ENCODE measurements at places on chromosomes 1 and 21.

- no peak for DNase-seq
Observed at GRCh38 chr1:36950604-36951291, 83.6 kb downstream of the GRIK3 start.

- DNase-seq: no peak
Observed at GRCh38 chr1:82323144-82323841, 522.6 kb downstream of the ADGRL2 start.

- DNase-seq: peak; percentile 70
Observed at GRCh38 chr1:156359973-156360372, 9.0 kb upstream of the RHBG start.

- DNase-seq: peak; percentile 14
Observed at GRCh38 chr1:40981691-40982448, 2.4 kb downstream of the CTPS1 start.

- no peak for DNase-seq
Observed at GRCh38 chr21:39327727-39328126, 14.3 kb upstream of the BRWD1 start.

GRCh38 chr1:50701706-50702317 is 258.3 kb downstream of the FAF1 start:
- no peak for DNase-seq

DNA sequence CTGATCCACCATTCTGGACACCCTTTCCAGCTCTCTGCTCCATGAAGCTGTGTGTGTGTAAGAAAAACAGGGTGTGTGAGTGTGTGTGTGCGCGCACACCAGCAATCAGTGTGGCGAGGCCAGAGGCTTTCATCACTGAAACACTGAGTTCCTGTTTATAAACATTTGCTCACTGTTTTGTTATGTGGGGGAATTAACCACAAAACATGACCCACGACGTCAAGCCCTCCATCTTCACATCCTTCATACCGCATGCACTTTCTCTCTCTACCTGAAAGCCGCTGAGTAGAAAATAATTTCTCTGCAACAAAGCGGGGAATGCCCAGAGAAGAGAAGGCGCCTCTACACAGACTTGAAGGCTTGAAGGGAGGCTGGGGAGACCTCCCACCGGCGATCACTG is 148.9 kb upstream of the IRF2BP2 start:
- no peak for DNase-seq

DNA sequence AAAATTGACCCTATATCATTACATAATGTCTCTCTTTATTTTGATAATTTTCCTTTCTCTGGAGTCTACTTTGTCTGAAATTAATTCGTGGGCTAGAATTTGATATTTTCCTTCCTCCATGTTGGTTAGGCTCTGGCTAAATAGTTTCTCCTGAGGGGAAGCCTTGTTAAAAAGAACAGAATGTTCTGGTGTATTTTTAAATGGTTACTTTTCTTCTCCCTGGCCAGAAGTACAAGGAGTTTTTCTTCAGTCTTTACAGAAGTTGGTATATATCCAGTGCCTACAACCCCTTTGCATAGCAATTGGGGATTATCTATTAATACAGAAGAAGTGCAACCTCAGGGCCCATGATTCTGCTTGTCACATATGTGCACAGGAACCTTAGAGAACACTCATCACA is 185.6 kb upstream of the RAB4A start:
- DNase-seq: no peak

DNA sequence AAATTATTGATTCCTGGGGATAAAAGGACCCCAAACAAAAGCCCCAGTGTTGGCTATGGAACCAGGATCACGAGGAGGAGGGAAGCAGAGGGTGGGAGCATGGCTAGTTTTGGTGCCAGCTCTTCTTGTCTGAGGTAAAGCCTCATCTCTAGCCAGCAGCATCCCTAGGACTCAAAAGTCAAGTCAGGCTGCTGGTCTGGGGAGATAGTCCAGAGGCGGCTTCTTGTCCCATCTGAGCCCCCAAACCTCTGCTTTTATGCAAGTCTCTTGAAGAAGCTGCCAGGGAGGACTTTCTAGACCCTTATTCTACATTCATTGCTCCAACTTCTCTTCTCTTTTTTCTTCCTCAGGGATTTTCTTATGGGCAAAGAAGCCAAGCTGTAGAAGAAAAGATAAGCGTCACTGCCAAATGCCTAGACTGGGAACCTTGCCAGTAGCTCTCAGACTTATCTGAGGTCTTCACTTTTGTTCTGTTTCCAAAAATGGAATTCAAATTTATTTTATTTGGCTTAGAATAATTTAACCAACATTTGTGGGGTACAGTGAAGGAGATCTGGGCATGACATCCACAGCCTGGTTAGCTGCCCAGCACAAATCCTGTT is 6.9 kb upstream of the ANKRD35 start:
- DNase-seq: no peak

- no peak for DNase-seq
Observed at GRCh38 chr1:3169665-3170356, 100.8 kb downstream of the PRDM16 start.

DNA sequence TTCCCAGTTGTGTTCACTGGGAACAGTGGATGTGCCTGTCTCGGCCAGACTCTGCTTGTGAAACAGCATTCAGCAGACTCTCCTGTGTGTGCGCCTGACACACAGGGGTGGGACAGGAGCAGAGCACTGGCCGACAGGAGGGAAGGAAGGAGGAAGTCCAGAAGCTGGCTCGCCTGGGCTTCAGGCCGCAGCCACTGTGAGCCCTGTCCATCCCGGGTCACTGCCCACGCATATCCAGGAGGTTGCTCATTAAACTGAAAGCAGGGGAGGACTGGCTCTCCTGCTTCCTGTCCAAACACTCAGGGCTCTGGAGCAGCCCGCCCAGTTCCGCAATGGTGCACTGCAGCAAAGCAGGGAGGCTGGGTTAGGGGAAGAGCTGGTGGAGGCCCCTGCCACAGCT is 218.7 kb upstream of the VAMP3 start:
- no peak for DNase-seq

GRCh38 chr1:225450491-225451191 is 22.8 kb upstream of the LBR start:
- DNase-seq: no peak

DNA sequence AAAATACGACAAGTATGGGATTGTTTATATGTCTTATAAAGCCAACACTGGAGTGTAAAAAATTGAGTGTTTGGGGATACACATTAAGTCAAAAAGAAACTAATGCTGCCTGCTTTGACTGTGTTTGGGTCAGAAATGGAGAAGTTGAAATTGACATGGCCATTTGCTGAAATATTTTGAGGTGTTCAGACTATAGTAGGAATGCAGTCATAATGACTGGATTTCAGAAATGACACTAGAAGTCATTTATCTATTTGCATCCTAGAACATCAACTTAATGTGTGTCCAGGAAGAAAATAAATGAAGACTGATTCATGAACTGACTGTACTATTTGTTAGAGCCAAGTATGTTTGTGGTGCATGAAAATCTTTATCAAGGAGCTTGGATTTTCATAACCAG is 28.4 kb downstream of the RASAL2 start:
- DNase-seq: no peak

GRCh38 chr1:151968058-151968457 is 25.6 kb downstream of the S100A10 start:
- DNase-seq: peak; percentile 49

DNA sequence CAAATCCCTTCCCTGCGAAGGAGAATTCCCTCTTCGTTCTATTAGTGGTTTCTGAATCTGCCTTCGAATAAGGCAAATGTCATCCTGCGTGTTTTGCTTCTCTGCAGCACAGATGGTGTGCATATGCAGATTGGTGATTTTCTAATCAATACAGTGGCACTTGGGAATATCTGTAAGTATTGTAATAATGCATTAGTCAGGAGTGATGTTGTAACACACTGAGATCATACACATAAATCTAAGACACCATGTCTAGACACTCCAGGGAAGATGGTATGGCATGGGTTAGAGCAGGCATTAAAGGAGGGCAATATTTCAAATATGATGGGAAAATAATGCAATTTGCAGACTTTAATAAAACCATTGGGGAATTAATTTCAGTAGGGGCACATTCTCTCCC is 513.2 kb upstream of the PTBP2 start:
- DNase-seq: no peak

DNA sequence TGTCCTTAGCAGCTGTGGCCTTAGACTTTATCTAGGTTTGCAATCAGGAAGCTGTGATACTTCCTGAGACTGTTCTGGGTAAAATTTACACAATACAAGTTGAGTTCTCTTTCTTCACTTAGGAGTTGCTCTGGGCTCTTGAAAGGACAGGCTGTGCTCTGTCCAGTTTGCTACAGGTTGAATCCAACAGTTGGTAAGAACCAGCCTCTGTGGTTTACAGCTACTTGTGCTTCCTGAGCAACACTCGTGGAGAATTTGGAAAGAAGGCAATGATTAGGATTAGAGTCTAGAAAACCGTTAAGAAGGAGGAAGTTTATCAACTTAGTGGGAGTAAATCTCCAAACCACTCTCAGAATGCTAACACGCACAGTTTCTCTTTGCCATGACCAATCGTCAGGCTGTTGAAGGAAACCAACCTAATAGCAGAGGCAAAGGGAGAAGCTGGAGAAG is 26.8 kb downstream of the GFI1 start:
- no peak for DNase-seq

GRCh38 chr1:99600782-99601181 is 45.1 kb upstream of the PALMD start:
- DNase-seq: no peak

GRCh38 chr21:46097336-46098293 is at the start of gene COL6A2:
COL6A2 (plus strand) TSS chr21:46098112.
- DNase-seq: peak; percentile 93

GRCh38 chr1:21884456-21885235 is 52.5 kb downstream of the HSPG2 start:
- no peak for DNase-seq

GRCh38 chr1:184940694-184941409 is 33.5 kb downstream of the NIBAN1 start:
- no peak for DNase-seq

DNA sequence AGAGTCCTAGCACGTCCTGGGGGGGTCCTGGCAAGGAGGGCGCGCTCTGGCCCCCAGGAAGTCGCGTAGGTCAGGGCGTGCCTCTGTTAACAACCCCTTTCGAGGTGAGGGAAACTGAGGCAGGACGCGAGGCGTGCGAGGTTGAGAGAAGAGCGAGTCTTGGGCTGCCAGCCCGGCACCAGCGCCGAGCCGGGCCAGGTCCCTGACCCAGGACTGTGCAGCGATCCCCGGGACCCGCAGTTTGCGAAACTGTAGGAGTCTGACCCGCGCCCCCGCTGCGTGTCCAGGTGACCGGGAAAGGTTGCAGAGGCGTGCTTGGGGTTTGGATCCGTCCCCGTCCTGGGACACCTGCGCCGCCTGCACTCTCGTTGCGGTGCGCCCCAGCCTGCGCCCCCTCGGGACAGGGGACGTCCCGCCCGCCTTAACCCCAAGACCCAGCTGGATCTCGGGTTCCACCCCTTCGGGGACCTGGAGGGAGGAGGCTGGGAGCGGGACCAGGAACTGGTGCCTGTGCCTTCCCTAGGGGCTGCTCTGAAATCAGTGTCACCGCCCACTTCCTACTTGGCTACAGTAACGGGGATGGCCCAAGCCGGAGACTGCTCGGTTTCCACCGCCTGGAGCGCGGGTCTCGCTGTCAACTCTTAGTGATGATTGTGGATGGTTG is 493 bp downstream of the DISC1 start:
- DNase-seq: peak; percentile 70

DNA sequence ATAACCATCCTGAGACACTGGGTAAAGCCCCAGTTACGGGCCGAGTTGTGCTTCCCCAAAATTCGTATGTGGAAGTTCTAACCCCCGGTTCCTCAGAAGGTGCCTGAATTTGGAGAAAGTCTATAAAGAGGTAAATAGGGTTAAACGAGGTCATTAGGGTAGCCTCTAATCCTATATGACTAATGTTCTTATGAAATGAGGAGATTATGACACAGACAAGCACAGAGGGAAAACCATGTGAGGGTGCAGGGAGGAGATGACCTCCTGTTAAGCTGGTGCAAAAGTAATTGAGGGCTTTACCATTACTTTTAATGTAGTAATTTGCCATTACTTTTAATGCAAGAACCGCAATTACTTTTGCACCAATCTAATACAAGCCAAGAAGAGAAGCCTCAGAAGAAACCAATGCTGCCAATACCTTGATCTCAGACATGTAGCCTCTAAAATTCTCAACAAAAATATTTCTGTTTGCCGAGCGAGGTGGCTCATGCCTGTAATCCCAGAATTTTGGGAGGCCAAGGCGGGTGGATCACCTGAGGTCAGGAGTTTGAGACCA is 260.8 kb downstream of the GPATCH2 start:
- no peak for DNase-seq

DNA sequence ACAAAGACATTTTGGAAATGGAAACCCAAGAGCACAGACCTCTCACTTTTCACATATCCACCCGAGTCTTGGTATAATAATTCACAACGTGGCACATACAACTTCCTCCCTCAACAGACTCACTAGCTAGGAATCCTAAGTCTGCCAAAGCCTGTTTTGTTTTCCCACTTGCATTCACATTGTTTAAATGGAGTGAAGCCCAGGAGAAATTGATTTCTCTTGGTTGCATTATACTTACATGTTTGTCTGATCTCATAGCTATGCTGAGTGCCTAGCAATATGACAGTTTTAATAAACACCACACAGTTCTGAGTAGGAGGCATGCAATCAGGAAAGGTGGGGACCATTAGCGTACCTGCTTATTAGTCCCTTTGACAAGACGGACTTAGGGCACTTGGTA is 348.6 kb upstream of the ADGRL4 start:
- DNase-seq: peak; percentile 27

Measured in AG20443 (cell line).